Ovary (tissue), 10 donors: ENCODE measurements at places on chromosomes 6 and 20. TPM values are rescaled to one million over a fixed set of nuclear protein-coding genes. Genes with fewer than 3 reads are reported as not detected.

Gene ATRN
- total RNA-seq = 31.2 TPM

Gene FOXS1
- 1.1 TPM for total RNA-seq

- H3K27ac ChIP-seq = no peak overlapping the region
- H3K4me1 ChIP-seq = peaks cover 5% of the 10 kb centered on the region
- DNase-seq = no peak
- no peaks in the 10 kb centered on the region for H3K36me3 ChIP-seq
These were observed 58.0 kb upstream of the ARHGAP18 start for GRCh38 chr6:129767776-129768485.

DNA sequence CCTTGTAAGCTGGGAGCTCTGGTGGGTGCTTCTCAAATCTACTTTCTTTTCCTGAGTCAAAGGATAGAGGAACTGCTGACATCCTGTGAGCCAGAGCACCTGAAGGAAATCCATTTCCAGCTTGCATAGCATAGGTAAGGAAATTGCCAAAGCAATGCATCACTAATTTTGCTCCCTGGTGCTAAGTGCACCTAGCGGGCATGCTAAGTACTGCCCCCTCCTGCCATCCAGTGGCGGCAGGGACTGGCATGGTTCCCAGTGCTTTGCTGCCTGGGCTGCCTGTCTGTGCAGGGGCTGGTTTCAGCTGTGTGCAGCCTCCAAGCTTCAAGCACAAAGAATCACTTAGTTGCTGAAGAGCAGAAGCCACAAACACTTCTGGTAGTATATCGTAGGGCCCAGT, 63.9 kb downstream of the FARS2 start:
- no peaks in the 10 kb centered on the region for H3K4me1 ChIP-seq
- no peak overlapping the region for H3K27ac ChIP-seq
- H3K27me3 ChIP-seq = no peaks in the 10 kb centered on the region
- H3K36me3 ChIP-seq = no peaks in the 10 kb centered on the region
- H3K4me3 ChIP-seq = no peak overlapping the region

DNA sequence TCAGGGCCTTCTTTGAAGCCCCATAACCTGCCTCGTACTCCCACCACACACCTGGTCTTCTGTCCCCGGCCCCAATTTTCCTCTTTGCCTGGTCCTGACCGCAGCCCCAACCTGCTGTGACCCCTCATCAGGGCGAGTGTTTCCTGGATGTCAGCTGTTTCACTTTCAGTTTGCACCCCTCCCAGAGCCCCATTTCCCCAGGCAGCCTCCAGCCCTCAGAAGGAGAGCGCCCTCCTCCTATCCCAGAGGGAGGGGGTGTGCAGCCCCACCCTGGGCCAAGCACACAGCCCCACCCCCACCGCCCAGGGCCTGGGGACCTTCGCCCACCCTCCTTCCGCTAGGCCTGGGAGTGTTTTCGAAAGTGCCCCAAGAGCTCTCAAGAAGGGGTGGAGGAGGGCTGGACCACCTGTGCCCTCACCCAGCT, 1.5 kb downstream of the BAK1 start:
- no peaks in the 10 kb centered on the region for H3K36me3 ChIP-seq
- H3K4me3 ChIP-seq = no peak overlapping the region
- peaks cover 10% of the 10 kb centered on the region for H3K4me1 ChIP-seq
- DNase-seq = no peak
- no peaks in the 10 kb centered on the region for H3K27me3 ChIP-seq
- H3K27ac ChIP-seq = no peak overlapping the region

- no peak for DNase-seq
- no peaks in the 10 kb centered on the region for H3K27me3 ChIP-seq
- H3K36me3 ChIP-seq = no peaks in the 10 kb centered on the region
- no peak overlapping the region for H3K27ac ChIP-seq
- no peaks in the 10 kb centered on the region for H3K4me1 ChIP-seq
These were observed 213.5 kb upstream of the ARID1B start for GRCh38 chr6:156563714-156564113.
